ENCODE measurements at places on chromosomes 5 and 9.

DNA sequence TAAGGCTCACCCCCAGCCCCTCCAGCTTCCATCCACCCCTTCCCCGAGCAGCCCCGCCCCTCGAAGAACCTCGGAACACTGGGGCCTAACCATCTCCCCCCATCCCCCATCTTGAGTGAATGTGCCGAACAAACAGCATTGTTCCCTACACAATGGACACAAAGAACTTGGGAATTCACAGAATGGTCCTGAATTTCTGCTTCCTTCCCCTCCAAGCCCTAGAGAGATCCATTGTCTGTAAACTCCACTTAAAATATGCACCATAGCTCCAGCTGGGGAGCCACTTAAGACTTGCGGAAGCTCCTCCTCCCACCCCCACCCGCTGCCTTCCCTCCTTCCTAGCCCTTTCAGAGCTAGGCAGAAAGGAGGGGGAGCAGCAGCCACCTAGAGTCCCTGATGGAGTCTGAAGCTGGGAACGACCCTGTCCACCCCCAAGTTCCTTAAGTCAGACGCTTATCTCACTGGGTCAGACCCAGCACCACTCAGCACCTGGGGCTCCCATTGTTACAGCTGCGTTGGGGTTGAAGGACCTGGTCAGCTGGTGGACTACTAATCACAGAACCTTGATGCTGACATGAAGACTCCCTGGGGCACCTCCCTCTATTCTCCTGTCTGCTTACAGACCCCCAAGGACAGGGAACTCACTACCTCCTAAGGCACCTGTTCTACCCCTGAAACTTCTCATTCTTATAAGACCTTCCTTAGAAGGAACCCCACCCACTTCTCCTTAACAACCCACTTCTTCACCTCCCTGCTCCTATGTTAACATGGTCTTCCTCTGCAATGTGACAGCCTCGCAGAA is 61.4 kb downstream of the PCDH1 start:
- no peak for DNase-seq

DNA sequence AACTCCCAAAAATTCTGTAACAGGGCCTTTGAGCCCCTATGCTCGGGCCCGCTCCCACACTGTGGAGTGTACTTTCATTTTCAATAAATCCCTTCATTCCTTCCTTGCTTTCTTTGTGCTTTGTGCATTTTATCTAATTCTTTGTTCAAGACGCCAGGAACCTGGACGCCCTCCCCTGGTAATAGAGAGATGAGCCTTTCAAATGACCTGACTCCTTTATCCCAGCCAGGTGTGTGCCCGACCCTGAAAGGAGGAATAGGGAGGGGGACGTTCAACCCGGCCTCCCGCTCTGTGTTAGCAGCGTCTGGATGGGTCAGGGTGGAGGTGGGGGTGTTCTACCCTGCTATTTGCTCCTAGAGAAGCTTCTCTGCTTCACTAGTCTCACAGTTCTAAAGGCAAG is 53.9 kb downstream of the FXN start:
- no peak for DNase-seq

DNA sequence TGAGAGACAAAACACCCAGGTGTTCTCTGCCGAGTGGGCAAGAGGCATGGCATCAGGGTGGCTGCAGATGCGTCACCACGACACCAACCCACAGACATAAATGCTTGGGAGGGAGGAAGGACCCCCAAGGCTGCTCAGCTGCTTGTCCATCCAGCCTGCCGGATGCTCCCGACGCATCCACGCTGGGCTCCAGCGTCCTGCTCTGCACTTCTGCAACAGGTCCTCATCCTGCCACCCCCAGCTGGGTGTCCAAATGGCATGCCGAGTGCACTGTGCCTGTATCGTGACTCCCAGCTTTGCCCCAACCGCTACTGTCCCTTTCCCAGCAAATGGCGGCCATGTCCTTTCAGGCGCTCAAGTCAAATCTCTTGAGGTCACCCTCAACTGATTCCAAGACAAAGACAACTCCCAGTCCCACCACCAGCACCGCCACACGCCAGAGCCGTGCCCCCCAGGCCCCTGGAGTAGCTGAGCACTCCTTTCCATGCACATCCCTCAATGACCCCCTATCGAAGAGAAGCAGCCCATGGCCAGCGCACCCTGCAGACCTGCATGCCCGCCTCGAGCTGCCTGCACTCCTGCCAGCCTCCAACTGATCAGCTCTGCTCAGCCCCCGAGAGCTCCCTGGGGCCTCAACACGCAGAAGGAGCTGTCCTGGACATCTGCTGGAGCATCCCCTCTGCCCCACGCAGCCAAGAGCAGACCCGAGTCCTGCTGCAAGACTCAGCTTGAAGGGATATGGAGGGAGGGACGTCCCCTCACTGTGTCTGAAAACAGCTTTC is 116.7 kb downstream of the ROR2 start:
- no peak for DNase-seq

DNA sequence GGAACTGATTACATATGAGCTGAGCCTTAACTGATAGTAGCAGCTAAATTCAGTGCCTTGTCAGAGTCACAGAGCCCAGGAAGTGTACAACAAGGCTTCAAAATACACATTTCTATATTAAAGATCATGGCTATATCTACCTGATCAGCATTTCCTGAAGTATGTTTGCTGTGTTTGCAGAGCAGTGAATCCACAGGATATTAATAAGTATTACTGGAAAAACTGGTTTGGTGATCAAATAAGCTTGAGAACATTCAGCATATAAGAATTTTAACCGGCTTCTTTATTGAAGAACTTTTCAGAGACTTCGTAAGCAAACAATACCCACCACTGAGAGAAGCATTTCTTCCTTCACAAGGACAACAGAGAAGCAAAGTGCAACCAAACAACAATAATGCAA is 227.0 kb downstream of the ELAVL2 start:
- no peak for DNase-seq

DNA sequence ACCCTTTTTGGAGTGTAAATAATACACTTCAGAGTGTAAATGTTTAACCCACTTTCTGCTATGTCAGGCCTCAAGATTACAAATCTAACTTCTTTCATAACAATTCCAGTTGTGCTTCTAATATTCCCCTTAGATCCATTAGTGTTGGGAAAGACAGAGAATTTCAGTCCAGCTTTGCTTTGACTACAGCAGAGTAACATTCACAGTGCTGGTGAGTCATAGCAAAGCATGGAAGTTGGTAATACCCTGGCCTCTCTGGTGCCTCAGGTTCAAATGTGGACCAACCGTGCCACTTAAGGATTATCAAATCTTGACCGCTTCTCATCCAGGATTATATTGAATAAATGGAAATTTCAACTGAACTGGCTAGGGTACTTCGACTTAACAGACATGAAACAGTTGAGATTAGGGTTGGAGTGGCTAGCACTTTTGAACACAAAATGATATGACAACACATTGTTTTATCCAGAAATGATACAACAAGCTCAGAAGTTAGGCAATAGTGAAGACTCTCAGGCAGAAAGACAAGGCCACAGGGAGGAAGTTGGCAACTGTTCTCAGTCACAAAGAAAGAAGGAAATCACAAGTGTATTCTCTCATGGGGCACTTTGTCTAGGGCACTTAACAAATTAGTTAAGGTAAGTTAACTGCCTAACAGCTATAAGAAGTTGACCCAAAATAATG is 24.4 kb upstream of the RASA1 start:
- no peak for DNase-seq

DNA sequence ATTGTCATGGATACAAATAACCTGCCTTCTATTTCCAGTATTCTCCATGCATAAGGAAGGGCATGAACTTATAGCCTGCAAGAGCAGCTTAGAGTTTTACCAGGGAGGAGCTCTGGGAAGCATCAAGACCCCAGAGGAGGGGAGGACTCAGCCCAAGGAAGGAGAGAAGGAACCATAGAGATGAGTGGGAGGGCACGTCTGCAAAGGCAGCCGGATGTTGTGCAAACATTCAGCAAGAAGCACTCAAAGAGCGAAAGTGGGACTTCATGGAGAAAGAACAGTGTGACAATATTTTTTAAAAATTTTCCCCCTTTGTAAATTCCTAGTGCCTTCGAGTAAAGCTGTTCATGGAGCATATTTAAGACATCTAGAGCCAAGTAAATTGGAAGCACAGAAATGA is 270.1 kb upstream of the PTGER4 start:
- no peak for DNase-seq

- DNase-seq: no peak
Observed at GRCh38 chr5:71564895-71565294, 22.2 kb upstream of the MCCC2 start.

GRCh38 chr5:50593681-50594080 is 72.8 kb upstream of the PARP8 start:
- peak; percentile 14 for DNase-seq

- DNase-seq: no peak
Observed at GRCh38 chr5:27784317-27784716, 745.9 kb upstream of the CDH9 start.

- no peak for DNase-seq
Observed at GRCh38 chr5:27708534-27708933, 670.1 kb upstream of the CDH9 start.

- DNase-seq: no peak
Observed at GRCh38 chr5:149073213-149073612, 10.4 kb upstream of the SH3TC2 start.

DNA sequence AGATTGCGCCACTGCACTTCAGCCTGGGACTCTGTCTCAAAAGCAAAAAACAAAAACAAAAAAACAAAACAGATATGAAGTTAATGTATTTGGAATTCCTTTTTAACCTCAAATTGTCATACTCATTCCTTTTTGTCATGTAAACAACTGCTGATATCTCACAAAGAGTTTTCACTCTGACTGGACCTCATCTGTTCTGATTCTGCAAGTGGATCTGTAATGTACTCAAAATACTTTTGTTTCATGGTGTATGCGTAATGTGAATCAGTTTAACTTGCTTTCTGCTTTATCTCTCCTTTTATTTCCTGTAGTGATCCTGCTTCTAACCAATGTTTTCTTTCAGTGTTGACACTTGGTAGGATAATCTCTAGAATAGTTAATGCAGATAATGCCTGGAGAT is 106.7 kb downstream of the FOCAD start:
- DNase-seq: no peak
